Substantia nigra (tissue), 51 donors: ENCODE measurements at places on chromosomes 7 and 10.

DNA sequence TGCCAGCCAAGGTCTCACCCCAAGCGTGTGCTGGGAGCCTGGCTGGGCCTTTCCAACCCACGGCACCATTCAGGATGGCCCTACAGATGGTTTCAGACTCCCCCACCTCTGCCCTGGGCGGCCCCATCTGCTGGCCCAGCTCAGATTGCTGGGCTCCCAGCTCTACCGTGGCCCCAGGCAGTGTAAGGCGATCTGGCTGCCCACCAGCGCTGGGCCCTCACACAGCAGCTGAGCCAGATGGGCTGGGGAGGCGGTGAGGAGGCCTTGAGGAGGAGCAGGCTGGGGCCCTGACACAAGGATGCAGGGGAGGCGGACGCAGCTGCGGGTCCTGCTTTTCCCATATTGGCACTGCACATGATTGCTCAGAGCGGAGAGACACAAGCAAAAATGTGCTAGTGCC lies 162.8 kb downstream of the NRF1 start:
- no peak for DNase-seq

GRCh38 chr7:120662291-120662690 lies 195.7 kb downstream of the TSPAN12 start:
- DNase-seq = no peak

- no peak for DNase-seq
Measured at GRCh38 chr10:120386896-120387295, 70.1 kb upstream of the PLPP4 start.

DNA sequence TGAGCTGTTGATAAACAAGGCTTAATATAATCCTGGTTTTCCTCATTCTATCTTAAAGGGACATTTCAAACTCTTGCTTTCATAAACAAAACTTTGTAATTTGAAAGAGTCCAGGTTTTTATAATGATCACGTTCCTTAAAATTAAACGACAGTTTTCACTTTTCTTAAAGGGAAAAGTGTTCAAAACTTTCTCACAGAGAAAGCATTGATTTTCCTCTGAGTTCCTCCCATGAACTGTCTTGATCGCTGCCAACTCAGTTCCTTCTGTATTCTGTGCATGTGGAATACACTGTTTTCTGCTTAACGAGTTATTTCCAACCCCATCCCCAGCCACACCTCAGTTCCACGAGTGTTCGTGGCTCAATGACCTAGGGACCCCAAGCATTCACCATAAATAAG lies 2.4 kb upstream of the C7orf33 start:
- DNase-seq = no peak

GRCh38 chr7:55887821-55888247 lies 578 bp downstream of the ZNF713 start:
- no peak for DNase-seq
